ENCODE measurements at places on chromosomes 7 and 10.

DNA sequence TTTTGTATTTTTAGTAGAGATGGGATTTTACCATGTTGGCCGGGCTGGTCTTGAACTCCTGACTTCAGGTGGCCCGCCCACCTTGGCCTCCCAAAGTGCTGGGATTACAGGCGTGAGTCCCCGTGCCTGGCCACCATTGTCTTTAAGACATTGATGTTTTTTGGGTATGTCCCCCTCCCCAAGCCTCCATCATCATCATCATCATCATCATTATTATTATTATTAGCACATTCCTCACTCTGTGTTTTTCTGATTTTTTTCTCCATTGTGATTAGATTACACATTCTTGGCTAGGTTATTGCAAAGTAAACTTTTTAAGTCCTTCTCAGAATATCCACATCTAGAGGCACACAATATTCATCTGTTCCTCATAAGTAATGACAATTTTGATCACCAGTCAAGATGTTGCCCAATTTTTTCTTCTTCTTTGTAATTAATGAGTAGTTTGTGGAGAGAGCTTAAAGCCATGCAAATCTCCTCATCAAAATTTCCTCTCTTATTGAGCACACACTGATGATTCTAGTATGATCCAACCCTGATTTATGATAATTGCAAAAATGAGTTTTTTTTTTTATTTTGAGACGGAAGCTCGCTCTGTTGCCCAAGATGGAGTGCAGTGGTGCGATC is 47.5 kb downstream of the EPC1 start:
- no peak for DNase-seq

DNA sequence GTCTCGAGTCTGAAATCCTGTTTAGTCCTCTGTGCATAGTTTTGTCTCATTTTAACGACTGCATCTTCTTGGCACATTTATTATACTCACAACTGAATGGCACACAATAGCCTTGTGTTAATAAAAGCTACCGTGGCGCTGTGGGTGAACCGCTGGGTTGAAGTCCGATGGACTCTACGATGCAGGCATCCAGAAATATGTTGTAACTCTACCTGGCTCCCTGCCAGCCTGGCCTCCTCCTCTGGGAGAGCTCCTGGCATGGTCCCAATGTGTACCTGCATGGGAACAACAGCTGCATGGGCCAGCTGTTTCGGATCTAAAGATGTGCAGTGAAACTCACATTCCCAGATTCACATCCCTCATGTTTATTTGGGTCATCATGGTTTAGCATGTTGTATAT is 3.7 kb upstream of the DPYSL4 start:
- DNase-seq, result no peak

DNA sequence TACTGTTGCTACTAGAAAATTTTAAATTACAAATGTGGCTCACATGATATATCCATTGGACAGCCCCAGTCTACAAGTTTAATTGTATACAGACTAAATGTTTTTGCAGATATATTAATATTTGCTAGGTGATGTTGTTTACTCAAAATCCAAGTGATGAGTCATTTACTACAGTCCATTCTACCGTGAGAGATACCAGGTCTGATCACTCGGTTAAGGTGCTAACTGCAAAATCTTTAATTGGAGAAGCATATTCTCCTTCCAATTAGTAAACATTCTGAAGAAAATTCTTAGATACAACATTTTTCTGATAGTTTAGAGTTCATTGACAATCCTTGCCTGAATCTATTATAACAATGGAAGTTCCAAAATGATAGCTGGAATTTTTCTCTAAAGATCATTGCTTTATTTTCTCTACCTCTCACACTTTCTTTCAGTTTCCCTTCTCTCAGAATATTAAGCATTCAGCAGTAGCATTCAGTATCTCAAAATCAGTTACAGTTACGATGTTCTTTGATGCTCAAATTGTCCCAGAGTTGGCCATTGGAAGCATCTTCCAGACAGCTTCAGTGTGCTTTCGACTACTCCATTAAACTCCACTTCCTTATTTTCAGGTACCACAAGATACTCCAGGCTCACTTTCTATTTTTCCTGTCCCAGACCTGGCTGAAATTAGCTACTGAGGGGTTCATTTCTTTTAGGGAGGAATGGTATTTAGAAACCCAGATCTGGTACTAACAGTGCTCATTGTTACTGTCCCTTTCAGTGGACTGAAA is 2.3 kb downstream of the ABCB1 start:
- DNase-seq, result no peak

DNA sequence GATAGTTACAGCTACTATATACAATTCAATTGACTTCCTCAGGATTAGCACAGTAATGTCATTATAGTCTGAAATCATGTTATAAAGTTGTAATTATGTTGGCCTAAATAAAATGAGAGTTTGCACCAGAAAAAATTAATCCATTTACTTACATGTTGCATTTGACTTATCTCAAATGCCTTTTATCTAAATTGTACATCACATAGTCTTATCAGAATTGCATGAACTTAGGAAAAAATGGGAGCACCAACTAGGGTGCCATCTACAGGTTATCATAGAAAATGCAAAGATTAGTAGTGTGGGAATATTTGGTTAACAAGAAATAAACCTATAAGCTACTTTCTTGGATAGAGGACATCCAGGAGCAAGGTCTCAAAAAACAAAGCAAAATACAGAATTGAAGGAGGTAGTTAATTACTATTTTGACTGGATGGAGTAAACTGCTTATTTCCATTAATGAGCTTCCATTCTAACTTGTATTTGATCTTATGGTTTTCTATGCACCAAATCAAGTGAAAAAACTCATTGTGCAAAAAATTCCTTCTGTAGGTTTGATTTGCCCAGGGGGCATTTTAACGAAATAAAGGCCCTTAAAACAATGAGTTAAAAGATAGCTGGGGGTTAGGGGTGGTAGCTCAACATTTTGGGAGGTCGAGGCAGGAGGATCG is 60.0 kb upstream of the ORC5 start:
- DNase-seq, result no peak

DNA sequence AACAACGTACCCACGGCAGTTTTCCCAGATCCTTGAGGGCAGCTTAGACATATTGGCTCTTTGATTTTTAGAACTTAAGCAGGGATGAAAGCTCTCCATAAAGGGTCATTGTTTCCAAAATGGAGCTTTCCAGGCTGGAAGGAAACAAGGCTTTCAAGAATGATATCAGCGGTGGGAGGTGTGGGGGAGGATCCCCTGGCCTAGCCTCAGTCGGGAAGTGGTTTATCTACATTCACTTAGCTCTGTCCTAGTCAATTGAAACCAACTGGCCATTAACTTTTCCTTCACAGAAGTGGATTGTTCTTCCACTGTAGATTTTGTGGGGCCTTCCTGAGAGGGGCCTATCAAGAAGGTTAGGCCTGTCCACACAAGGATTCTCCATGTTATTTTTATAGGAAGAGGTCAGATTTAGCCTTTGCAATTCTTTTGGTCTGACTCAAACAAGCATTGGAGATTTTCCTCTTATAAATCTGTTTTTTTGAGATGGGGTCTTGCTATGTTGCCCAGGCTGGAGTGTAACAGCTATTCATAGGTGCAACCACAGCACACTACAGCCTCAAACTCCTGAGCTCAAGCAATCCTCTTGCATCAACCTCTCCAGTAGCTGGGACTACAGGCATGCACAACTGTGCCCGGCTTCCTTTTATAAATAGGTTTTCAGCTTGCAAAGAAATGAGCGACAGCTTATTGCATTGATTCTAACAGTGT is 343.5 kb downstream of the LRMDA start:
- DNase-seq, result no peak

- DNase-seq, result no peak
These were observed 476.9 kb downstream of the KCNMA1 start for GRCh38 chr10:77160679-77161078.

Data from left forelimb (tissue), 1 donor.